ENCODE measurements at places on chromosomes 16 and 17. TPM values are rescaled to one million over a fixed set of nuclear protein-coding genes. Genes with fewer than 3 reads are reported as not detected.

Gene SBK1
- 0.16 TPM for total RNA-seq

Gene ITGA2B
- 3.4 TPM for total RNA-seq

Gene MT3
- total RNA-seq: not detected

DNA sequence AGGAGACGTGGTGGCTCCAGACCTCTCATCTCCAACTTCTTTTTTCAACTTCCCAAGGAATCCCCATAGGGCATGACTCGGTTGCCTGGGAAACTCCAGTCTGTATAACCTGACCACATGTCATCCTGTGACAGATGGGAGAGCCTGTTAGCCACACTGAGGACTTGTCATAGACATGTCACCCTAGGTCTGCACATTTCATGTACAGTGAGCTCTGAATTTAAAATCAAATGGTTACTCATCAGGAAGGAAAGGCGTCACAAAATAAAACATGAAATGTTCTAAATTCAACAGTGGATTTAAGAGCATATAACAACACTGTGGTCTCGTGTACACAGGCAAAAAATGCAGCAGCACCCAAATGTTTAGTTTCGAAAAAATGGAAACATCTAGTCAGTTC lies 22.2 kb upstream of the ADAMTS18 start:
- DNase-seq: no peak

- DNase-seq: no peak
Measured at GRCh38 chr16:2518823-2519710, 1.1 kb upstream of the AMDHD2 start.

- no peak for DNase-seq
Measured at GRCh38 chr16:67386861-67387455, 6.3 kb downstream of the TPPP3 start.

- no peak for DNase-seq
Measured at GRCh38 chr17:29933379-29933778, 3.4 kb upstream of the SSH2 start.

GRCh38 chr17:31522284-31522931 lies 130.9 kb downstream of the RAB11FIP4 start:
- DNase-seq: peak; percentile 48

- DNase-seq: peak; percentile 12
Measured at GRCh38 chr16:27730661-27731210, 180.8 kb downstream of the KATNIP start.

- DNase-seq: no peak
Measured at GRCh38 chr17:37067555-37068111, 118.9 kb downstream of the AATF start.

DNA sequence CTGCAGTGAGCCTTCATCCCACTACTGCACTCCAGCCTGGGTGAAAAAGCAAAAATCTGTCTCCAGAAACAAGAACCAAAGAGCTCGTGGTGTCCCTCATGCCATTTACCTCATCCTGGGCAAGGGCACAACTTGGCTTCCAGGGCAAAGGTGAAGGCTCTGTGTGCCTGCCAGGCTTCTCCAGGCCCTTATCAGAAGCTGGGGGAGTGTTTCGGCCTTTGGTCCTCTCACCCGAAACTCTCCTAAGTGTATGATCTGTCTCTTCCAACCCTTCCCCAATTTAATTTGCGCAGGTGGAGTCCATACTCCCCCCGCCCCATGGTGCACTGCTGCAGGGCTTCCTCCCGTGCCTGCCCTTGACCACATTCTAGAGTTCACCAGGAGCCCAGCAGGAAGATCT lies 1.1 kb downstream of the CES2 start:
- no peak for DNase-seq

Gene AHSP
- total RNA-seq: 4.7 TPM

Gene GLP2R
- not detected for total RNA-seq

Gene SOX8
- total RNA-seq: 7.0 TPM

GRCh38 chr16:1026057-1026783 lies 44.6 kb downstream of the SOX8 start:
- no peak for DNase-seq

Gene SLC5A11
- not detected for total RNA-seq

- no peak for DNase-seq
Measured at GRCh38 chr17:72470121-72470705, 349.4 kb downstream of the SOX9 start.

- DNase-seq: no peak
Measured at GRCh38 chr16:69537706-69538080, 28.1 kb upstream of the NFAT5 start.

Gene SCARF1
- total RNA-seq: 13.8 TPM

Gene YBX2
- 0.10 TPM for total RNA-seq

GRCh38 chr16:89924297-89924924 lies 1.3 kb downstream of the TUBB3 start:
- DNase-seq: peak; percentile 54

DNA sequence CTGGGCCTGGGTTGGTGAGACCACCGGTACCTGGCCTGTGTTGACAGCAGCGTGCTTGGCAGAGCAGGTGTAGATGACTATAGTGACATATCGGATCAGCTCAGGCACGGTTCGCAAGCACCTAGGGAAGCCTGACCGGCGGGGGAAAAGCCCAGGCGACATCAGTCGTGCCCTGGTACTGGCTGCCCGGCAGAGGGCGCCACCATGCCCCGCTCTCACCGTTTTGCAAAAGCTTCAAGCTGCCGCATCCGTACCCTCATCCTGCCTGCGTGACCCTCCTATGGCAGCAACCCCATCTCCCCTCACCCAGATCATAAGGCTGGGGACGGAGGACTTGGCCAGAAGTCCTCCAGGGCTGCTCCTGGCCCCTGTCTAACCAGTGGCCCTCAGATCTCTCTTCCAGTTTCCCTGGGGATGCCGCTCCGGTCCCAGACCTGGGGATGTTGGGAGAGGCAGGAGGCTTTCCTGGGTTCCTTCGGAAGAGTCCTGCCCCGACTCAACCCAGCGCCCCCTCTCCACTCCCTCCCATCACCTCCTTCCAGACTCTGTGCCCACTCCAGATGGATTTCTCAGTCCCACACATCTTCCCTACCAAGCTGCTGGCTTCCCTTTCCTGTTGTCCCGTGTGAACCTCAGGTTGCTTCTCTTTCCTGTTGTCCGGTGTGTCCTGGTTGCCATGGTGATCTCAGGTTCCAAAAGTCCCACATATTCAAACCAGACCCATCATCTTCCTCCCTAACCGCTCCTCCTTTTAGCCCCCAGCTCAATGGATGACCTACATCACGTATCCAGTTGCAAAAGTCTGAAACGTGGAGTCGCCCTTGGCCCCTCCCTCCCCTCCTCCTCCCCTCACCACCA lies 13.7 kb downstream of the ALOX12B start:
- DNase-seq: peak; percentile 93

DNA sequence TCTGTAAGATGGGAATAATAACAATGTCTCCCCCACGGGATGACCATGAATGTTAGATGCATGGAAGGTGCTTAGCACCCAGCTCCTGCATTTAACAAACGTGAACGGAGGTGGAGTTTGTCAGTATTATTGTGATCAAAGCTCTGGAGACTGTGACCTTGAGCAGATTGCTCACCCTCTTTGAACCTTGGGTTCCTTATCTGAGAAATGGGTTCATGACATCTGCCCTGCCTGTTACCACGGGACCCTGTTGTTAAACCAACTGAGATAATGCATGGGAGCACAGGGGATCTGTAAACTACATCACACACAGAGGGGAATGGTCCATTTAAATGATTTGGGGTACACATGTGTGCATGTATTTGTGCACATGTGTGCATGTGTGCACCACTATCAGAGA lies 29.6 kb downstream of the MRM1 start:
- DNase-seq: no peak

DNA sequence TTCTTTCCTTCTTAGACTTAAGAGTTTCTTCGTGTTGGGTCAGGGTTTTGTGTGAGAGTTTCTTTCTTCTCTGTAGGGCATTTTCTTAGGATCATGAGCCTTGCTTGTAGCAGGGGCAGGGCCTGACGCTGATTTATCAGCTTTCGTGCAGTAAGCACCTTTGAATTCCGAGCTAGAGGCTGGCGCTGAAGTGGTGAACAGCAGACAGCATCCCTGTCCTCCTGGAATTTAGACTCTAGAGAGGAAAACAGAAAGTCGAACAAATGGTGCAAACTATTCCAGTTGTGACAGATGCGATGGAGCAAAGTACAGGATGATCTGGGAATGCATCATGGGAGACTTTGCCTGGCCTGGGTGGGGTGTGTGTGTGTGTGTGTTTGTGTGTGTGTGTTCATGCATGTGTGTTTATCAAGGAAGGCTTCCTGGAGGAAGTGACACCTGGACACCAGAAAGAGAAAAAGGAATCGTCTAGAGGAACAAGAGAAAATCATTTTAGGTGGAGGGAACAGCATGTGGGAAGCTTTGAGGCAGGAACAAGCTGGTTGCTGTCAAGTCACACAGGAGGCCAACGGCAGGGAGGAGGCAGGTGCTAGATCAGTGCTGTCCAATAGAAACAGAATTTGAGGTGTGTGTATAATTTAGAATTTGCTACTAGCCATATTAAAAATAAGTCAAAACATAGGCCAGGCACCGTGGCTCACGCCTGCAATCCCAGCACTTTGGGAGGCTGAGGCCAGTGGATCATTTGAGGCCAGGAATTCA lies 60.2 kb downstream of the WWP2 start:
- no peak for DNase-seq

Gene WDR81
- total RNA-seq: 27.3 TPM

- no peak for DNase-seq
Measured at GRCh38 chr17:31488264-31488981, 96.9 kb downstream of the RAB11FIP4 start.

Data from aorta (tissue), 5 donors.